Colonic mucosa (tissue), 4 donors: ENCODE measurements at places on chromosomes 5 and 9. TPM values are rescaled to one million over a fixed set of nuclear protein-coding genes. Genes with fewer than 3 reads are reported as not detected.

Gene MRPL36
- 33.0 TPM for total RNA-seq

- DNase-seq: no peak
Measured at GRCh38 chr9:27472195-27472594, 51.9 kb upstream of the IFNK start.

DNA sequence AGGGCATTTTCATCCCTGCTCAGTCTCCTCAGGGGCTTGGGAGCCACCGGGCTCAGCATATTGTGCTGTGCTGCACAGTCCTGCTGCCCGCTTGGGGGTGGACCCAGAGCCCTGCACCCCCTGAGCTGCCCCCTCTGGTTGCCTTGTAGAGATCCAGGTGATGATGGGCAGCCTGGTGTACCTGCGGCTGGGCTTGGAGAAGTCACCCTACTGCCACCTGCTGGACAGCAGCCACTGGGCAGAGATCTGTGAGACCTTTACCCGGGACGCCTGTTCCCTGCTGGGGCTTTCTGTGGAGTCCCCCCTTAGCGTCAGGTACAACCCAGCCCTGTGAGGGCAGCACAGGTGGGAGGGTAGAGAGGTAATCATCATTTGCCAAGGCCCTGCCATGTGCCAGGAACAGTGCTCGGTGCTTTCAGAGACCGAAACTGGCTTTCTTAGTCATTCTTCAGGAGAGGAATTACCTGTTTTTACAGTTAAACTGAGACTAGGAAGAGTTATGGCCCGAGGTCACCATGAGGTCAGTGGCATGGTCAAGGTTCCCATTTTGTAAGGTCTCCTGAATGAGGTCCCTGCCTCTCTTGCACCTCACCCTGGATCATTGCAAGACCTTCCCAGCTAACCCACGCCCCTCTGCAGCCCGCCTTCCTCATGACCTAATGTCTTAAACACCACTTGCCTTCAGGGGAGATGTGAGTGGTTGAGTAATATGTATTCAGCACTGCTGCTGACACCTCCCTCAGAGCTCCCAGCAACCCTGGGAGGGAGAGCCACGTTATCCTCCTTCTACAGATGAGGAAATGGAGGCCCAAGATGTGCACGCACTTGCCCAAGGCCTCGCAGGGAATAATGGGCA lies 7.5 kb downstream of the NHP2 start:
- peak; percentile 77 for DNase-seq

DNA sequence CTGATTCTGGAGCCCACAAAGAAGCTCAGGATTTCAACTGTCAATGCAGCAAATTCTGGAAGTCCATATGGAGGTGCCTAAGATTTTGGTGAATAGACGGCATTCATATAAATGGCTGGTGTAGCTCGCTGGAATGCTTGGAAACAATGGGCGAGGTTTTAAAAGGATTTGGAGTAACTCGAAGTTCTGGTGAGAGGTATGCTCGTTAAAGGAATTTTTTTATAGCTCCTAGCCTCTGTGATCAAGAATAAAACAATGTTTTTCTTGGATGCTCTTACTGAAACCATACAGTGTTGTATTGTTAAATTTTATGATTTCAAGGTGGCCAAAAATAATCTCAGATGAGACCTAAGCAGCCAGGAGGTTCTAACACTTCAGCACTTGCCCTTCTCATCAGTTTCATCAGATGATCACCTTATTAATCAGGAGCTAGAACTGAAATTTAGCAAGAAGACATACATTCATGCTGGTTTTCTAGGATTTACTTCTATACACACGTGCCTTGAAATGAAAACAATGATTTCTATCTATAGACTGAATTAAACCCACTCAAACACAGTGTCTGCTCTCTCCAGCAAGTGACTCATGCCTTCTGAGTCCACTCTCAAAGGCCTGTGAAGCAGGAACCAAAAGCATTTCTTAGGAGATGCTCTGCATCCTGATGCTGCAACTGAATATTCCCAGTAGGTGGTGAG lies 79.2 kb downstream of the OTULIN start:
- DNase-seq: no peak

Gene PPP3R2
- total RNA-seq: not detected

GRCh38 chr5:73764996-73765395 lies 139.0 kb downstream of the ARHGEF28 start:
- no peak for DNase-seq

- DNase-seq: no peak
Measured at GRCh38 chr5:57185313-57185712, 11.5 kb downstream of the GPBP1 start.

Gene SOWAHA
- 30.7 TPM for total RNA-seq

Gene STC2
- total RNA-seq: 1.8 TPM

Gene TLX3
- total RNA-seq: not detected

Gene SLC46A2
- not detected for total RNA-seq

DNA sequence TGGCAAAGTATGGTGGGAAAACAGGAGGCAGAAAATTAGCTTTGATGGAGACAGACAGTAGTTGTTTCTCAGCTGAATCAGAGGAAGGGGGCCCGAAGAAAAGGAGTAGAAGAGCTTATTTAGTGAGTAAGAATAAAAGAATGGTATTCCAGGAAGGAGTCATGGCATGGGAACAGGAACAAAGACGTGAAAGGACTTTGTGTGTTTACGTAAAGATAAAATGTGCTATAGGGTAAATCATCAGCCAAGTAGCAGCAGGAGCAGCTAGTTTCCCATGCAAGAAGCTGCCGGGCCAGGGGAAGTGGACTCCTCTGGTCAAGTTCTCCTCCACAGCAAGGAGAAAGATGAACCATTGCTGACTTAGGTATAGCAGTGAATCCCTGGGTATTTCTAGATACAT lies 454.5 kb downstream of the HINT1 start:
- DNase-seq: peak; percentile 22

- no peak for DNase-seq
Measured at GRCh38 chr5:100505984-100506670, 29.0 kb upstream of the FAM174A start.

DNA sequence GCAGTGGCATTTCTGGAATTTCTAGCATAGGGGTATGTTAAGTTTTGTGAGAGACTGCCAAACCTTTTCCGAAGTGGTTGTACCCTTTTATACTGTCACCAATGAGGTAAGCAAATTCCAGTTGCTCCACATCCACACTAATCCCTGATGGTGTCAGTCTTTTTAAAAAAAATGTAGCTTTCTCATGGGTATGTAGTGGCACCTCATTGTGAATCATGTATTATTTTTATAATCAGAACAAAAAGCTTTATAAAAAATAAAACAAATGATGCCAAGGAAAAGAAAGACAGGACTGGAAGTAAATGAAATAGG lies 93.4 kb upstream of the CLINT1 start:
- no peak for DNase-seq

Gene PDE6A
- 2.7 TPM for total RNA-seq

DNA sequence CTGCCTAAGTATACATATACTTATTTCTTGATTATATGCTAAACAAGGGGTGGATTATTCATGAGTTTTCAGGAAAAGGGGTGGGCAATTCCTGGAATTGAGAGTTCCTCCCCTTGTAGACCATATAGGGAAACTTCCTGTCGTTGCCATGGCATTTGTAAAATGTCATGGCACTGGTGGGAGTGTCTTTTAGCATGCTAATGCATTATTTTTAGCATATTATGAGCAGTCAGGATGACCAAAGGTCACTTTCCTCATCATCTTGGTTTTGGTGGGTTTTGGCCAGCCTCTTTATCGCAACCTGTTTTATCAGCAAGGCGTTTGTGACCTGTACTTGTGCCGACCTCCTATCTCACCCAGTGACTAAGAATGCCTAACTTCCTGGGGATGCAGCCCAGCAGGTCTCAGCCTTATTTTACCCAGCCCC lies 80.9 kb downstream of the ALDH7A1 start:
- DNase-seq: no peak

Gene GPR151
- not detected for total RNA-seq

GRCh38 chr9:91065231-91066041 lies 263.8 kb downstream of the SYK start:
- DNase-seq: no peak

DNA sequence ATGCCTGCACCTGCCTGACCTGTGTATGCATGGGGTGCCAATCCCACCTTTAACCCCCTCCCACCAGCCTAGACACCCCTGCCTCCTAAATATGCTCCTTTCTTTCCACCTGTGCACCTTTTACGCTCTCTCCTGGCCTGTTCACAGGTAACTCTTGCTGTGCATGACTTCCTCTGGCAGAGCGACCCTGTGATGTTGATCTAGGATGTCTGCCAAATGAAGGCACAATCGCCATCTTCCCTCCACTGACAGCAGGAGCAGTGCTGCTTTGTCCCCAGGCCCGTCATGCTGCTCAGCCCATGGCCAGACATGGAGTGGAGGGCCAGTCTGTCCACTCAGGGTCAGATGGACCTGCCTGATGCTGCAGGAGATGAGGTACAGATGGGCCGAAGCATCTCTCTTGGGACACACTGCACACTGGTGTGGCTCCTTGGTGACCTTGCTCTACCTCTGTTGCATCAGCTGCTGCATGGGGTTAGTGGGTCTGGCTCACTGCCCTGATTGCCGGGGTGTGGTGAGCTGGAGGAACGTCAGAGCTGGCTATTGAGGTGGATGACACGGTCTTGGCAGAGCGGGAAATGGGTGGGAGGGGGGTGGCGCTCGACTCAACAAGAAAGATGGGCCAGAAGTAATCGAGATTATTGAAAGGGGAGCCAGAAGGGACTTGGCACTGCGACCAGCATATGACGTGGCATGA lies 101.7 kb upstream of the PITX1 start:
- peak; percentile 92 for DNase-seq

DNA sequence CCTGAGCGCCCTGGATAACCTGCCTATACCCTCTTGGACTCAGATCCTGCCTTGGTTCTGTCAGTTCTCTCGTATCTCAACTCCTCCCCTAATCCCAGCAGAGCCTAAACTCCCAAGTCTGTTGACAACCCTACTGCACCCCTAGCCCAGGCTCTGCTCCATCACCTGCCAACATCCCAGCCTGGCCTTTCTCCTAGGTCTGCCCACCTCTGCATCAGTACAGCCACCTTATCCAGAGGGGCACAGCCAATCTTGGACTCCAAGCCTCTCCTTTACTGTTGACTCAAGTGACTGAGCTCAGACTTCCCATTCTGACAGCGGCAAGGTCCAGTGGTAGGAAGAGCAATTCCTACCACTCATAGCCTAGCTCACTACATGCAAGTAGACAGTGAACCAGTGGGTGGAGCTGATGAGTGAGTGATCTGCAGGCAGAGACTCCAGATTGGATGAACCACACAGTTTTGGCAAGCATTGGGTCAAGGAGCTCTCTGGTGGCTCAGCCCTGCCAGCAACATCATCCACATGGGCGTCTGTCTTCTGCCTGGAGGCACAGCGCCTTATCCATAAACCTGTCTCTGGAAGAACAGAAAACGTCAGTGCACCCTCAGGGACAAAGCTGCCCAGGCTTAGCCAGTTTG lies 26.5 kb downstream of the TRMO start:
- DNase-seq: no peak

DNA sequence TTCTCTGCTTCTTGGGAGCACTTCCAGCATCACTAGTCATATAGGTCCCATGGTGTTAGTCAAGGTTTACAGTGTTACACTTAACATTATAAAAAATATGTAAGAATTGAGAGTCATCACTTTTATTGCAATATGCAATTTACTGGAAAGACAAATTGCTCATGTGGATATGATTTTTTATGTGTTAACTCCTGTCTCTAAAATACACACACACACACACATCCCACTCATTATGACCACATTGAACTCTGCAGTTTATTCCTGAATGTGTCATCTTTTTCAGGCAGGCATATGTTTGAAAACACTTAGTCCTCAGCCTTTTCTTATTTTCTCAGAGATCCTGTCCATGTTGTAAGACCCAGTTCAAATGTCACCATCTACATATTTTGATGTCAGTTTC lies 148.5 kb upstream of the MRPS30 start:
- DNase-seq: no peak

- DNase-seq: no peak
Measured at GRCh38 chr9:104278929-104279496, 184.9 kb downstream of the SMC2 start.

Gene PCDHB5
- total RNA-seq: 0.10 TPM

DNA sequence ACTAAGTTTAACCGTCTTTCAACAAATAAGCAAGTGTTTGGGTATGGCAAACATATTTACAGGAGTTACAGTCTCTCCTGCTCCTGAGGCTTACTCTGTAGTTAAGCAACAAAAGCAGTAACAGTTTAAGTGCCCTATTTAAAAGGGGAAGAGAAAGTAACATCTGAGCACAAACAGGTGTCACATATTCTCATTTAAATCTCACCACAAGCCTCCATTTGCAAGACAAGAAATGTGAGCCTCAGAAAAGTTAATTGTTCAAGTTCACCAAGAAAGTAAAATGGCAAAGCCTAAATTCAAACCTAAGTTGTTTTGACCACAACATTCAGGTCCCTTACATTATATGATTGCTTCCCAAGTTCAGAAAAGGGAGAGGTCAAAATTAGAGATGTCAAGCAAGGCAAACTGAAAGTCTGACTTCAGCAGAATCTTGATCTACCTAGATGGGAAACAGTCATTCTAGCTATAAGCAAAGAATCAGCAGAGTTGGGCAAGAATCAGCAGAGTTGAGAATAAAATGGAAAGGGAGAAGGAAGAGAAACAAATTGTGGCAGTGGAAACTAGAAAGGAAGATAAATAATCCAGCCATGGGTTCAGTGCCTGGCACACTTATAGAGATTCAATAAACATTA lies 93.4 kb downstream of the STRBP start:
- no peak for DNase-seq

Gene AGXT2
- total RNA-seq: not detected

DNA sequence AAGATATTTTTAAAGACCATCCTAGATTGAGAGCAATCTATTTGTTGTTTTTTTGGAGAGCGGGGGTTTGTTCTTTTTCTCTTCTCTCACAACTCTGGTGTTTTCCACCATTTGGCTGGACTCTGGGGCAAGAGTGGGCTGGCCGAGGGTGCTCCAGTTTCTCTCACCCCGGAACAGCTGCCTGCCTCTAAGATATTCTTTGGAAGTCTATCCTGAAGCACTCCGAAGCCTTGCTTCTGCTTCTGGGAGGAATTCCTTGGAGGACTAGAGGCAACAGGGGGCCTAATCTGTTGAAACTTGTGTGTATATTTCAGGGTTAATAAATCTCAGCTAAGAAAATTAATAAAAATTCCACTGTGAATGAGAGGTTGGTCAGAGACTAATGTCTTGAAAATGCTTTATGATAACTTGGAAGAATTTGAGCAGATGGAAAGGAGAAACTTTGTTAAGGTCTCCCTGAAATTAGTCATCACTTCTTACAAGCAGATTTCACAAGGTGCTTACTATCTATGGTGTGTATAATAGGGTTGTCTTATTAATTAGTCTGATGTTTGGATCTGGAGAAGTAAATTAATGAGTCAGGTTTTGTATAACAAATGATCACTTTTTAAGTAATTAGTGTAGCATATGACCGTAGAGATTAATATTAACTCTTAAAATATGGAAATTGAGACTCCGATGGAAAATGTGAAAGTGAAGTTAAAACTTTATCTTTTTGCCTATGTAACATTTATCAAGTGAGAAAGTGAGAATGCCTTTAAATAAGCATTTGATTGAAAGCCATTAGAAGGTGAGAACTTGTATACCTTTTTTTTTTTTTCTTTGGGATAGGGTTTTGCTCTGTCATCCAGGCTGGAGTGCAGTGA lies 4.0 kb downstream of the MAN2A1 start:
- no peak for DNase-seq

- no peak for DNase-seq
Measured at GRCh38 chr9:129237164-129237611, 59.1 kb upstream of the IER5L start.
